Activated CD8-positive, alpha-beta memory T cell treated with anti-CD3 and anti-CD28 coated beads, Interleukin-2, amount 10 ng/mL, durations not matched to agents 7 days and 5 days (primary cell): ENCODE measurements at places on chromosomes 11 and 22. TPM values are rescaled to one million over a fixed set of nuclear protein-coding genes. Genes with fewer than 3 reads are reported as not detected.
A peak's percentile ranks its signal among the peaks of the same experiment; 100 is the strongest.

Gene FXYD6
- total RNA-seq = 0.20 TPM

Gene DDB1
- total RNA-seq = 189 TPM

- H3K27ac ChIP-seq = no peak overlapping the region
- no peaks in the 10 kb centered on the region for H3K27me3 ChIP-seq
- H3K4me3 ChIP-seq = no peak overlapping the region
- H3K4me1 ChIP-seq = peaks cover 3% of the 10 kb centered on the region
- no peaks in the 10 kb centered on the region for H3K36me3 ChIP-seq
- DNase-seq = no peak
Observed at GRCh38 chr11:83613767-83614121, 327.6 kb upstream of the CCDC90B start.

- H3K4me3 ChIP-seq = no peak overlapping the region
- H3K27ac ChIP-seq = no peak overlapping the region
- no peaks in the 10 kb centered on the region for H3K27me3 ChIP-seq
- H3K36me3 ChIP-seq = peaks cover 14% of the 10 kb centered on the region
Observed at GRCh38 chr11:60887556-60887955, 18.8 kb downstream of the PRPF19 start.

GRCh38 chr11:118136801-118137200, 15.8 kb downstream of the SCN4B start:
- peaks cover 56% of the 10 kb centered on the region for H3K27me3 ChIP-seq
- H3K4me3 ChIP-seq = no peak overlapping the region
- DNase-seq = no peak
- H3K4me1 ChIP-seq = no peaks in the 10 kb centered on the region
- no peaks in the 10 kb centered on the region for H3K36me3 ChIP-seq

DNA sequence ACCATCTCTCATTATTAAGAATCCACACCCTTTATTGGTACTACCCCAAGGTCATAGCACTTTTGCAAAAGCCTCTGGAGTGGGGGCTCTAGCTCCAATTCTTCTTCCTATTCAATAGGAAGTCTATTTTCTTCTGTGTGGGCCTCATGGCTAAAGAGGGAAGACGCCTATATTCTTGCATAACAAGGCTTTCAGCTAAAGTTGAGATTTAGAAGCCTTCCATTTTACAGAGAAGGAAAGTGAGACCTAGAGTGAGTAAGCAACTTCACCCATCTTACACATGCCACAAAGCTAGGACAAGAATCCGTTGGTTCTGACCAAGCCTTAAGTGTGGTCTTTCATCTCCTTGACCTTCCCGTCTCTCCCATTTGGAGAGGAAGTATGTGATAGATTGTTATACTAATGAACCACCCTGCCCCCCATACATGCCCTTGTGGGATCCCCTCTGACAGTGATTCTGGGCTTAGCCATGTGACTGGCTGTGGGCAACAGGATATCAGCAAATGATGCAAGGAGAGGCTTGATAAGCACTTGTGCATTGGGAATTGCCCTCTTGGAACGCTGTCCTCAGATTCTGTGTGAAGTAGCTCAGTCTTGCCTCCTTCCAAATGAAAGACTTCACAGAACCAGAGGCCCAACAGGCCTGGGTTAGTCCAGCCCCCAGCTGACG, 12.3 kb downstream of the BACE1 start:
- no peaks in the 10 kb centered on the region for H3K36me3 ChIP-seq
- DNase-seq = no peak
- H3K4me1 ChIP-seq = no peaks in the 10 kb centered on the region
- no peak overlapping the region for H3K27ac ChIP-seq
- no peak overlapping the region for H3K4me3 ChIP-seq

DNA sequence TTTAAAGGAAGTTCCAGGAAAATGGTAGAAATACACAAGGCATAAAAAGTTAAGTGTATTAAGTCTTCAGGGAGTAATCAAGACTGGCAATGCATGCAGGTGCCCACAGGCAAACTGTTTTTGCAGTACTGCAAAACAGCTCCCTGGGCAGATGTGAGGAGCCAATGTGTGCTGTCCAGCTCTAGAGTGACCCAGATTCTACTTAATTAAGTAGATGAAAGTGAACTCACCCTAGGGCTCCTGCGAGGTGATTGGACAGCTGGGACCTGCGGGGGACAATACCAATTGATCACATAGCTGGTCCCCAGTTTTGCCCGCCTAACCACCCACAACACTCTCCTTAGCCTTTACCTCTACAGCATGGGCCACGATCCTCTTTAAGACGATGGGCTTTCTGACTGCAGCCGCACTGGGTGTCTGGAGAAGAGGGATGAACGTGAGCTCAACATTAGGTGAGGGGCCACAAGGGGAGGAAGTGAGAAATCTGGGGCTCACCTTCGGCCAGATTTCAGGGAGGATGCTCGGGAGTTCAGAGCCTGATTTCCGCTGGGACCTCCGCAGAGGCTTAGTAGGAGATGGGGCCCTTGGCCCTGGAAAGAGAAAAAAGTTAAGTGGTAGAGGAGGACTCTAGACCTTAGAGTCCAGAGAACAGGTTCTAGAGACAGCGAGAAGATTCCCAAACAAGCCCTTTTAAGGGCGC, 556 bp downstream of the CDCA5 start:
- peak; percentile 56 for DNase-seq
- H3K36me3 ChIP-seq = peaks cover 45% of the 10 kb centered on the region
- peaks cover 2% of the 10 kb centered on the region for H3K27me3 ChIP-seq
- peak overlapping the region; percentile 98 for H3K4me3 ChIP-seq
- peak overlapping the region; percentile 99 for H3K27ac ChIP-seq
- peaks cover 62% of the 10 kb centered on the region for H3K4me1 ChIP-seq

Gene TEX12
- not detected for total RNA-seq

DNA sequence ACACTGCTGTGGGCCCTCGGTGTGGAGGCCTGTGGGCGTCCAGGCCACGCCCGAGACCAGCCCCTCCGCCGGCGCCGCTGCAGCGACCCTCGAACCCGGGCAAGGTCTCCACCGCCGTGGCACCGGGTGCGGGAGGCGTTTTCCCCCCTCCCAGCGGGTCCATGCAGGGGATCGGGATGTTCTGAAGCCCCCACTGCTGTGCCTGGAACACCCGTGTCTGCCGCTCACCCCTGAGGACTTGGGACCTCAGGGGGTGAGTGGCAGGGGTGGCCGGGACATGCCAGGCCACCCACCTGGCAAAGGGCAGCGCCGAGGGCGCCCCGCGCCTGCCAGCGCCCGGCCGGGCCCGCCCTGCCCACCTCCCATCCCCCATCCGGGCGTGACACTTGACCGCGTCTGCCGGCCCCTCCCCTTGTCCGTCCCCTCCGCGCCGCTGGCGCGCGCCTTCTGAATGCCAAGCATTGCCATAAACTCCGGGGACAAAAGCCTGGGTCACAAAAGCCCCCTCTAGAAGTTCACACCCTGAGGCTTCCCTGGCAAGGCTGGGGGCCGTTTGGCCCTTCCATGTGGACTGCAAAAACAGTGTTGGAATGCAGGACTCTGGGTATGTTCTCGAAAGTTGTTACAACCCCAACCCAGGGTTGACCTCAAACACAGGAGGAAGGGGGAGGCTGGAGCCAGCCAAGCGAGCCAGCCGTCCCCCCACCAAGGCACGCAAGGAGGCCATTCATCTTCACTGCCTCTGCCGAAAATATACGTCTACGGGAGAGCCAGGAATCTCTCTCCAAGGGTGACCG, 819 bp upstream of the KCNQ1OT1 start:
- DNase-seq = peak; percentile 58
- peak overlapping the region; percentile 49 for H3K27ac ChIP-seq
- H3K4me1 ChIP-seq = peaks cover 6% of the 10 kb centered on the region
- H3K4me3 ChIP-seq = peak overlapping the region; percentile 77
- peaks cover 3% of the 10 kb centered on the region for H3K36me3 ChIP-seq
- no peaks in the 10 kb centered on the region for H3K27me3 ChIP-seq

DNA sequence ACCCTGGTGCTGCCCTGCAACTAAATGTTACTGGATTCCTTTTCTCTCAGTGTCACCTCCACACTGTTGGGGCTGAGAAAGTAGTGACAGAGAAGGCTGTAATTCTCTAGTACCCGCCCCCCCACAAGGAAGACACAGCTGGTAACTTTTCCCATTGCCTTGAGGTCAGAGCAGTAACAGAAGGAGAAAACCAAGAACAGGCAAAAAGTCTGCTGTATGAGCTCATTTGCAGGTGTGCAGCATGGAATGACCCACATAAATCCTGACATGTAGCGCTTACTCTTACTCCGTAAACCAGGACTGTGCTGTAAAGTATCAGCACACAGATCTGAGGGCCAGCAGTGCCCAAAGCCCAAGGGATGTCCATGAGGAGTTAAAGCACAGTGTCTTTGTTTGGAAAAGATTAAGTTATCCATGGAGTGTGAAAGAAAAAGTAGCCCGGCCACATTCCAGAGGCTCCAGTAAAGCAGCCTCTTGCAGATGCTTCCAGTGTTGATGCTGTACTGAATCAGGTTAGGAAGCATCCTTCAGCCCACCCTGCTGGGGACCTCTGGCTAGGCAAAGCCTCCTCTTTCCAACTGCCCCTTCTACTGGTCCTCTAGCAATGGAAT, 120.7 kb downstream of the PLEKHA7 start:
- H3K27ac ChIP-seq = no peak overlapping the region
- no peak overlapping the region for H3K4me3 ChIP-seq
- H3K27me3 ChIP-seq = peaks cover 3% of the 10 kb centered on the region

DNA sequence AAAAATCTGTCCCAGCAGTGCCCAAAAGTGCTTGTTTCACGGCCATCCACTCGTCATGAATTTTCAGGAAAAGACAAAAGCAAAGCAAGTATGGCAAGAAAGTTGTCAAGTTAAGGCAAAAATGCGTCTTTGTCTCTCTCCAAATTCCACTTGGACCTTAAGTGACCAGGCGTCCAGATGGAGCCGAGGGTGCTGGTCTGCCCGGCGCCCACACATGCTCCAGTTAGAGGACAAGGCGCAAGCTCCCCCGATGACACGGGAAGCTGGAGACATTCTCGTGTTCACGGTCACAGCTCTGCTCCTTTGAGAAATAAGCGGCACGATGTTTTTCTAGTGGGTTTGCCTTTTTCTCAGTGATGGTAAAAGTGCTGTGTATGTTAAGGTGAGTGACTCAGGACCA, 219.0 kb downstream of the BRD1 start:
- H3K27ac ChIP-seq = no peak overlapping the region
- peaks cover 16% of the 10 kb centered on the region for H3K36me3 ChIP-seq
- no peaks in the 10 kb centered on the region for H3K27me3 ChIP-seq
- DNase-seq = no peak
- H3K4me1 ChIP-seq = no peaks in the 10 kb centered on the region

DNA sequence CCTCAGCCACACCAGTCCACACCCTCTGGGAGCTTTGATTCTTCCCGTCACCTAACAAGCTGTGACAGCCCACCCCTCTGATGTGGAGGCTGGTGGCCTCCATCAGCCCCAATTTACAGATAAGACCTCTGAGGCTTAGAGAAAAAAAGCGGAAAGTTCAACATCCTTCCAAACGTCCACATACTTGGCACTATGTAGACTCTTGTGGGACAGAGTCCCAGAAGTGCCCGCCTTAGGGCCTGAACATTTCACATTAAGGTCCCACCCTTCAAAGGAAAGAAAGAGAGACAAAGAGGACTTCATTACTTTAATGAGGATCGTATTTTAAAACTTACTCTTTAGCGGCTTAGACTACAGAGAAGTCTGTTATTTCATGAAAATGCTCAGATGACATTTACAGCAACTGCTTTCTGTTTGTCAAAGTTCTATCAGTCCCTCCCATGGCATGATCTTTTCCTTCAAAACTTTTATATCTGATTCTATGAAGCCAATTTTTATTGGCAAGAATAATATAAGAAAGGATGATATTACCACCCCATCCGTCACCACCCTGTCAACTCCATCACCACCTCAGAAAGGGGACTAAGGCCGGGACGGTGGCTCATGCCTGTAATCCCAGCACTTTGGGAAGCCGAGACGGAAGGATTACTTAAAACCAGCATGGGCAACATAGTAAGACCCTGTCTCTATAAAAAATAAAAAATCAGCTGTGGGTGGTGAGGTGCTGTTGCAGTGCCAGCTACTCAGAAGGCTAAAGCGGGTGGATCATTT, 15.7 kb upstream of the SCGB1A1 start:
- no peak for DNase-seq
- H3K27me3 ChIP-seq = no peaks in the 10 kb centered on the region
- H3K36me3 ChIP-seq = no peaks in the 10 kb centered on the region
- peak overlapping the region; percentile 83 for H3K27ac ChIP-seq
- peaks cover 22% of the 10 kb centered on the region for H3K4me1 ChIP-seq

Gene MUC5B
- total RNA-seq = not detected

Gene APOL3
- 134 TPM for total RNA-seq

GRCh38 chr11:89487016-89487415, 4.2 kb downstream of the NOX4 start:
- no peaks in the 10 kb centered on the region for H3K4me1 ChIP-seq
- no peaks in the 10 kb centered on the region for H3K36me3 ChIP-seq
- no peak overlapping the region for H3K27ac ChIP-seq
- no peak for DNase-seq

- peaks cover 14% of the 10 kb centered on the region for H3K27me3 ChIP-seq
- H3K4me1 ChIP-seq = no peaks in the 10 kb centered on the region
- no peak for DNase-seq
- H3K4me3 ChIP-seq = no peak overlapping the region
Observed at GRCh38 chr11:32838505-32839274, 9.0 kb downstream of the PRRG4 start.

DNA sequence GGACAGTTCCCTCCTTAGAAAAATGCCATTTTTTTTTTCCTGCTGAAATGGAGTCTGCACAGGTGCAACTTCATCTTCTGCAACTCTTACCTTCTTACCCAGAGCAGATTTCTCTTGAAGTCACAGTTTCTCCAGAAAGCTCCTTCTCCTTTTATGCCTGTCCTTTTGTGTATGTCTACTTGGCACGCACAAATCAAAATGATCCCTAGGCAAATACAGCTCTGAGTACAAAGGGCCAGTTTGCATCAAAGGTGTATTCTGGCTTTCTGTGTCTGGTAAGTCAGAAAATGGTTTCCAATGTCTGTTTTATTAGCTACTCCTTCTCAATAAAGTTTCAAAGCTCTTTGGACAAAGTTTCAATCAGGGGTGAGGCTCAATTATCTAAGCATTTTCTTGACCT, 2.5 kb downstream of the CLDN25 start:
- no peak overlapping the region for H3K4me3 ChIP-seq
- peaks cover 38% of the 10 kb centered on the region for H3K27me3 ChIP-seq
- no peak overlapping the region for H3K27ac ChIP-seq
- no peak for DNase-seq
- no peaks in the 10 kb centered on the region for H3K36me3 ChIP-seq

DNA sequence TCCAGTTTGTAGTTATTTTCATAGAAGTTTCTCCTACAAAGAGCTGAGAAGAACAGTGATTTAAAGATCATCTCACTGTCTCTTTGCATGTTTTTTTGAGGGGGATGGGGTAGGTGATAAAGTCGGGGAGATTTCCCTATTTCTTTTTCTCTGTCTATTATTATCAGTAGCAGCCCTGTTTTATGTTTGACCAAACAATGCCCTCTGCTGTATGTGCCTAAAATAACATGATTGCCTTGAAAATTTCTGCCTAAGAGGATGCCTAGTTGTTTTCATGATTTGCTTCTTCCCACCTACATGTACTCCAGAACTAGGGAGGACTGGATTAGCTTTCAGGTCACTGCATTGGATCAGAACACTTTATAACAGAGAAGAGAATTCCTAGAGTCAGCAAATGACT, 1330.2 kb downstream of the LRRC4C start:
- H3K27me3 ChIP-seq = no peaks in the 10 kb centered on the region
- H3K36me3 ChIP-seq = no peaks in the 10 kb centered on the region
- no peak overlapping the region for H3K27ac ChIP-seq
- no peak for DNase-seq
